Stimulated activated CD4-positive, alpha-beta T cell treated with anti-CD3 and anti-CD28 coated beads, Interleukin-1b, Interleukin-23, amount 100 ng/mL, for 48 hours (primary cell): ENCODE measurements at places on chromosomes 3 and 15.

DNA sequence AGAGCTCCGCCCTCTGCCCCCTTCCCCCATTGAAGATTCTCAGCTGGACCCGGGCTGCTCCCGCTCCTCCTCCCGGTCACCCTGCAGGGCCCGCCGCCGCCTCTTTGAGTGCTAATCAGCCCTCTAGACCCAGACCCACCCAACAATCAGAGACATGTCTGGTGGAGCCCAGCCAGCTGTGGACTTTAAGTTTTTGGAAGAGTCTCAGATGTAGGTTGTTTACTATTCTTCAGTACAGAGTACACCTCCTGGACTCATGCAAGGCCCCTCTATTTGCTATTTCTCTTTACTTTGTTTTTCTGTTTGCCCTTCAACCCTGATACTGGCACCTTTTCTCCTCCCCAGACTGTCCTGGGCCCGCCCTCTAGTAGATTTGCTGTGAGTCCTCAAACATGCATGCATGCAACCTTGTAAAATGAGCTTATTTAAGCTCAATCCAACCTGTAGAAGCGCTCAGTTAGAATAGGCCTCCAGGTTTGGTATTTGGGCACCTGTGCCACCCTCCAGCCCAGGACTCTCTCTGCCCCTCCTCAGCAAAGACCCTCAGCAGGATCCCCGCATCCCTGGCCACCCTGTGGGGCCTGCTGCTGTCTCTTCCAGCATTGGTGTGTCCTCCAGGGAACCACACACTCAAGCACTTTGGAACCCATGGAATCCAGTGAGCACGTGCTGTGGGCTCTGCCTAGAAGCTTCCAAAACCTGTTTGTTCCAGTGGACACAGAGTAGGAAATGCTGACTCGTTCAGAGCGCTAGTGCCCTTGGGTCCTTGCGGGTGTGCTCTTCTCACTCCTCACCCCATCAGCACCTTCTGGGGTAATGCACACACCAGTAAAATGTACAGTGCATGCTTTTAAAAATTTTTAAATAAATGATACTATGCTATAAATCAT, 4.6 kb downstream of the PRR23E start:
- no peak for DNase-seq

- peak; percentile 31 for DNase-seq
Measured at GRCh38 chr15:64460724-64461720, 644 bp downstream of the ZNF609 start.

- no peak for DNase-seq
Measured at GRCh38 chr15:93359060-93359408, 270.0 kb upstream of the RGMA start.

- DNase-seq, result no peak
Measured at GRCh38 chr15:70156671-70157271, 59.1 kb upstream of the TLE3 start.

GRCh38 chr3:25376340-25376739, 51.7 kb upstream of the RARB start:
- DNase-seq, result no peak

GRCh38 chr3:182843478-182843877, 50.2 kb downstream of the ATP11B start:
- no peak for DNase-seq

DNA sequence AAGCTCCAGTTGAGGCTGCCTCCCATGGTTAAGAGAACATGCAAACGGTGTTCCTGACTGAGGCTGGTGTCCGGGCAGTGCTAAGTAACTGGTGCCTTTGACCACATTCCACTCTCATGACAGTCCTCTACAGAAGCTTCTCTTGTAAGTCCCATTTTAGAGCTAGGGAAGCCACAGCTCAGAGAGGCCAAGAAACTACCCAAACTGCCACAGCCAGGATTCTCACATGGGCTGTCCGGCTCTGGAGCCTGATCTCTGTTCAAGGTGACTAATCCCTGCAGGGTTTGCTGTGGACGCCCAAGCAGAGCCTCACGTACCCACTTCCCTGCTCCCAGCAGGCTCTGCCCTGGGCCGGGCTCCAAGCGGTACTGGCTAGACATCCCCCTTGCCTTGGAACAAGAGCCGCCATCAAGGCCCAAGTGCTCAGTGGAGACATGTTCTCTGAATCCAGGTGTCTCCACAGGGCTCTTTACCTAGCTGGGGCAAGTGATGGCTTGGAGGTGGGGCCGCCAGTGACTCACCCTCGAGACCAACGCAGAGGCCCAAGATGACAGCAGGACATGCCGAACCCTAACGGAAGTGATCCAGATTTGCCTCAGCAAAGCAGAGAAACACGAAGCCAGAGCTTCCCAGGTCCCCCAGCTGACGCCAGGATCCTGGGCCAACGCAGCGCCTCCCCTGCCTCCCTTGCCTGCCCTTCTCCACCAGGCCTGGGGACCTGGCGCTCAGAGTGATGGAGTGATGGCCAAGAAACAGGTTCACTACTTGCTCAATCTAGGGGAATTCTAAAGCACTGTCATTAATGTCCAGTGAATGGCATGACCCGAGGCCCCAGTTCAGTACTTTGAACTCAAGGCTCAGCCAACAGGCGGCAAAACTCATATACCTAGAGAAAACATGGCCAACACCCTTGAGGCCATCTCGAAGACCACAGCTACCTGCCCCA, 24.4 kb downstream of the KLHL25 start:
- no peak for DNase-seq
